ENCODE measurements at places on chromosomes 1 and 21. TPM values are rescaled to one million over a fixed set of nuclear protein-coding genes. Genes with fewer than 3 reads are reported as not detected.
A peak's percentile ranks its signal among the peaks of the same experiment; 100 is the strongest.

DNA sequence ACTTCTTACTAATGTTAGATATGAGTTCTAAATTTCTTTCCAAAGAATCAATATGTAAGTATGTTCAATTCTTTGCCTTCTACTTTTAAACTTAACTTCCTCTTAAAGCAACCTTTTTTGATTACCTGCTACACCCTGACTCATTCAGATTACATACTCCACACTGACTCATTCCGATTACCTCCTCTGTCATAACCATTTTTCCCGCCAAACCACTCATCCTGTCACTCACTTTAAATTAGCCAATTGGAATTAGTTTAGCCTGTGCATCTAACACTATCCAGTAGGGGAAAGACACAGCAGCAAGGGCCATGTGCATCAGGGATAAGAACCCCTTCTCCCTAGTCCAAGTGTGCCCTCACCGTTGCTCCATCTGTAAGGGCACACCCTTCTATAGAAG, 815.5 kb downstream of the BRINP3 start:
- DNase-seq = no peak

- peak; percentile 43 for DNase-seq
Measured at GRCh38 chr1:205493241-205494085, 11.0 kb upstream of the CDK18 start.

DNA sequence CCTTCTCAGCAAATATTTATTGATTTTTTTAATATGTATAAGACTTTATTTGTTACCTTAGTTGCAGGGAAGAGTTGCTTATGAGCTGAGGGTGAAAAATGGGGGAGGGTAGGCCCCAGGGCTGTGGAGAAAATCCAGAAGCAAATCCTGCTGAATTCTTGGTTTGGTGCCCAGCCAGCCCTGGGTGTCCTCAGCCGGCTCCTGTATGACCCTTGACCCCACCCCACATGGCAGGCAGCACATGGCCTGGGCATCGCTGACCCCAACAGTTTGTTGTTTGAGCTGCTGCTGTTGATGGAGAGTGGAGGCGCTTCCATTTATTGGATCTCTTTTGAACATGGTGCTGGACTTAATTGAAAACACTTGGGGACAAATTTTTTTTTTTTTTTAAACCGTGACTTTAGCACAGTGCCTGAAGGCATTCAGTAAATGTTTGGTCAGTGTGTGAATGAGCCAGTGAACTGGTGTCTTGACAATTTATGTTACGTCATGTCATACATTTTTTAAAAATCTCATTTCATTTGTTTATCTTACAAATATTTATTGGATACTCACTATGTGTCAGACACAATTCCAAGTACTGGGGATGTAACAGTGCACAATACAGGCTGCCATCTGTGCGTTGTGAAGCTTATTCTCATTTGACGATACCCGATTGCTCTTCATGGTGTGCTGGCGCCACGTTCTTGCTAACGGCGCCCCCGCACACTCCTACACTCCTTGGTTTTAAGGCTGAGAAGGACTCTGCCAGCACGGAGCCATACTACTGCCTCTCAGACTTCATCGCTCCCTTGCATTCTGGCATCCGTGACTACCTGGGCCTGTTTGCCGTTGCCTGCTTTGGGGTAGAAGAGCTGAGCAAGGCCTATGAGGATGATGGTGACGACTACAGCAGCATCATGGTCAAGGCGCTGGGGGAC, 98.8 kb downstream of the MTR start:
- no peak for DNase-seq

DNA sequence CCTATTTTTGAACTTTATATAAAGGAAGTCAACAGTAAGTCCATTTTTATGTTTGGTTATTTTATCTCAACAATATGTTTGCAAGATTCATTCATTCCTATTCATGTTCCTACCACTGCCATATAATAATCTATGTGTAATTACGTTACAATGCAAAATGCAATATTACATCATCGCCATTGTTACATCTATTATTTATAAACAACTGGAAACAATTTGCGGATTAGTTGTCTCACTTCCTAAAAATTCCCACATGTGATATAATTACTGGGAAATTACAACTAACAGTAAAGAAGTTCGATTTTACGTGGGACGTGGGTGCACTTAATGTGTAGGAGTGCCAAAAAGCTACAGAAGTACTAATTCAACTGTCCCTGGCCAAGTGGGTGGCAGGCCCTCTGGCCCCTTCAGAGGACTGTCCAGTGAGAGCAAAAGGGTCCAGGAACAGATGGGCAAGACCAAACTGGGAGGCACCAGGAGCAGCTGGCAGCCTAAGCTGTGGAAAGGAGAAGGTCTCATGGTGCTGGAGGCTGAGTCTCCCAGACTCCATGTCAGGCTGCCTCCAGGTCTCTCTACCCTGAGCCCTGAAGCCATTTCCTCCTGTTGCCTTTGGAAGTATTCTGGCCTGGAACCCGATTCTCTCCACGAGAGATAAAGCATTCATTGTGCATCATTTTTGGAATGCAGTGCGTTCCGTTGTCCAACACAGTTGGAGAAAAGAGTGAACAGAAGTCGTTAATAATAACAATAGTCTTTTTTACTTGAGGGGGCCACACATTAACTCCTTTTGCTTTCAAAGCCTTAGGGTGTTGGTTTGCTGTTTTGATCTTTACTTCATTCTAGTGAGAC, 42.9 kb downstream of the TNNT2 start:
- no peak for DNase-seq

DNA sequence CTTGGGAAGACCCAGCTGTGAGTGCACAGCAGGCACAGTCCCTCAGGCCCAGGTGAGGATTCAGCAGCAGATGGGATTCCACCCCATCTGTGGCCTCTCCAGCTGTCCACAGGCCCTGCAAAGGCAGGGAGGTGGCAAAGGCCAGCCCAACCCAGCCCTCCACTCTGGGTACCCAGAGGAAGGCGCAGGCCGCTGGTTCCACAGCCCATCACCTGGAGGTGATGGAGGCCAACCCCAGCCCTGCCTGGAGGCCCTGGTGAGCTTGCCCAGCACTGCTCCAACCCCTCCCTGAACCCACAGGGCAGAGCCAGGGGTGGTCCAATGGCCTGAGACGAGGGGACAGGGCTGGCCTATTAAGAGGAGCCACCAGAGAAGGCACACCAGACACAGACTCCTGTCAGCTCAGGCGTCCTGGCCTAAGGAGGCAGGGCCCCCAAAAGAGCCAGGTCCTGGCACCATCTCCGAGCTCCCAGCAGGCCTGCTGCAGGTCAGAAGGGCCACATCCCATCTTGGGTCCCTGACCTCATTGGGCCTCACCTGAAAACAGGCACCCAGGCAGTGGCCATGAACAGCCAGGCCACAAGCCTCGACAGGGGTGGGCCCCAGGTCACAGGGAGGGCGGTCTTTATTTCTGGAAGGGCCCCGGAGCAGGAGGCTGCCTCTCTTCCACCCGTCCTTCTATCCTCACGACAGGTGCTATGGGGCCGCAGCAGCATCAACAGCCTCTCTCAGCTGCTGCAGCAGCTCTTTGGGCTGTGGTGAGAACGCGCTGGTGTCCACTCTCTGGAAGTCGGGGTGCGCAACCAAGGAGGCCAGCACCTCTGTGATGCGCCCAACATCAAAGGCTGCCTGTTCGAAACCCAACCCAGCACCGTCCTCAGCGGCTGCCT, 3.2 kb downstream of the JMJD4 start:
- DNase-seq = no peak

DNA sequence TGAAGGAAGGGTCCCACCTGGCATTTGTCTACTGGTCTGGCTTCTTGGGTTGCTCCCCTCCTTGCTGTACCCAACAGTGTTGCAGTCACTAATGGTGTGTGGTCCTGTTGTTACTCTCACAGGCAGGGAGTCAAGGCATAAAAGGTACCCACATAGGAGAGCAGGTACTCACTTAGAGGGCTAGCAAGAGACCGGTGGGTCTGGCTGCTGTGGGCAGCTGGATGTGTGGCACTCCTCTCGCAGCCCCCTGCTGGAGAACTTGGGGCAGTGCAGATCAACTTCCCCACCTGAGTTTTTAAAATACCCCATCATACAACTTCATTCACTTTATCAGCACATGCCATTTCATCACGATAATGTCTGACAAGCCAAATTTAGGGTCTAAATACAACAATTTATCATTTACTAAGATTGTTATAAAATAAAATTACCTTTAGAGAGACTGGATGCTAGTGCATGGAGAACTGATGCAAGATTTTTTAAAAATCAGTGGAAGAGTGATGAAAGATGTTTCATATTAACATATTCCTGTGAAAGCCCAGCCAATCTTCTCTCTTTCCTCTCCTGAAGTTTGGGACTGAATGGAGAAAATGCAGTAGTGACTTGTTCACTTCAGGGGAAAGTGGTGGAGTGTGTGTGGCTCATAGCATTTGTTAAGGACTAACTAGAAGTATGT, 42.8 kb downstream of the ACP6 start:
- peak; percentile 58 for DNase-seq

GRCh38 chr1:70008660-70009059, 196.7 kb downstream of the LRRC40 start:
- no peak for DNase-seq

DNA sequence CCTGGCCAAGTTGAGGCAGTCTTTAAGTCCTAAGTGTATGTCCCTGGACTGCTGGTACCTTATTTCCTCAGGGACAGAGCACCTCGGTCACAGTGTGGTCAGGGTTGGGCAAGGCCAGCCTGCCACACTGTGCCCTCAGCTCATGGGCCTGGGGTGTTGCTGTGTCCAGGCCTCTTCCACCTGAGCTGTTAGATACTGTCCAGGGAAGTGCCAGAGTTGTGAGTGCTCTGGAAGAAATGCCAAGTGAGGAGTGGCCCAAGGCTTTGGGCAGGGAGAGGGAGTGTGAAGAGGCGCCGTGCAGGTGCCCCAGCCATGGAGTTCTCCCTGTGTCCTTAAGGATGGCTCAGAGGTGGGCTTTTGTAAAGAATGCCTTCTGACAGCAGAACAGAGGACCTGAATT, 15.3 kb downstream of the URB2 start:
- DNase-seq = no peak

GRCh38 chr21:44985441-44986401, 45.9 kb downstream of the SLX9 start:
- peak; percentile 1 for DNase-seq

The PCBP3 gene
- 20.2 TPM for total RNA-seq

The TNFSF18 gene
- total RNA-seq = not detected

The SLFNL1 gene
- total RNA-seq = 0.53 TPM

The RAB42 gene
- not detected for total RNA-seq

The OR2T4 gene
- not detected for total RNA-seq
